Right renal pelvis (tissue), 4 donors: ENCODE measurements at places on chromosomes 12 and 14. TPM values are rescaled to one million over a fixed set of nuclear protein-coding genes. Genes with fewer than 3 reads are reported as not detected.

RFX4 gene
- polyA plus RNA-seq, result not detected

NDRG2 gene
- polyA plus RNA-seq, result 170 TPM

ERGIC2 gene
- 121 TPM for polyA plus RNA-seq

PIK3C2G gene
- 5.5 TPM for polyA plus RNA-seq

LIN7A gene
- 20.1 TPM for polyA plus RNA-seq

EFS gene
- 53.0 TPM for polyA plus RNA-seq

HRK gene
- polyA plus RNA-seq, result 0.35 TPM

ESRRB gene
- polyA plus RNA-seq, result 9.9 TPM

CD163 gene
- polyA plus RNA-seq, result 11.4 TPM

SYNE3 gene
- polyA plus RNA-seq, result 2.6 TPM

GNB3 gene
- 5.0 TPM for polyA plus RNA-seq

NDUFA12 gene
- polyA plus RNA-seq, result 127 TPM

EEA1 gene
- polyA plus RNA-seq, result 15.0 TPM

NRXN3 gene
- 5.7 TPM for polyA plus RNA-seq

SCN8A gene
- 1.8 TPM for polyA plus RNA-seq

HVCN1 gene
- polyA plus RNA-seq, result 9.1 TPM

GRCh38 chr12:2003676-2004112, 563 bp downstream of the DCP1B start:
- DNase-seq, result no peak

- DNase-seq, result no peak
Observed at GRCh38 chr12:131603106-131603938, 107.6 kb upstream of the SFSWAP start.

- DNase-seq, result no peak
Observed at GRCh38 chr12:16168078-16168477, 109.4 kb downstream of the SLC15A5 start.

- DNase-seq, result no peak
Observed at GRCh38 chr12:38399711-38400206, 83.2 kb downstream of the ALG10B start.

GRCh38 chr12:70080566-70080965, 162.7 kb upstream of the CNOT2 start:
- DNase-seq, result no peak

DNA sequence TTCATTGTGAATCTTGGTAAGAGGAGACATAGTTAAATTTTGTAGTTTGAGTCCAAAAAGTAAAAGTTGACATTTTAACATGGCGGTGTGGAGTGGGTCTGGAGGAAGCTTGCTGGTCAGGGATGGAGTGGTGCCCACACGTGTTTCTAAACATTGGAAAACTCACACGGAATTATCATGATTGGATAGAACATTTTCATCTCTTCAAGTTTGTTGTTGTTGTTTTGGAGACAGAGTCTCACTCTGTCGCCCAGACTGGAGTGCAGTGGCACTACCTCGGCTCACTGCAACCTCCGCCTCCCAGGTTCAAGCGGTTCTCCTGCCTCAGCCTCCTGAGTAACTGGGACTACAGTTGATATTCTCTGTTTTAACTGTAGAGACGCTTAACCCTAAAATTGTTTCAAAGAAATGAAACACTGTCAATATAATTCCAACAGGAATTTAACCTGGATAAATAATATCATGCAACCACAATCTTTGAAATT, 502 bp upstream of the MBIP start:
- DNase-seq, result no peak

GRCh38 chr14:89365061-89365801, 51.8 kb downstream of the FOXN3 start:
- DNase-seq, result peak; percentile 32

DNA sequence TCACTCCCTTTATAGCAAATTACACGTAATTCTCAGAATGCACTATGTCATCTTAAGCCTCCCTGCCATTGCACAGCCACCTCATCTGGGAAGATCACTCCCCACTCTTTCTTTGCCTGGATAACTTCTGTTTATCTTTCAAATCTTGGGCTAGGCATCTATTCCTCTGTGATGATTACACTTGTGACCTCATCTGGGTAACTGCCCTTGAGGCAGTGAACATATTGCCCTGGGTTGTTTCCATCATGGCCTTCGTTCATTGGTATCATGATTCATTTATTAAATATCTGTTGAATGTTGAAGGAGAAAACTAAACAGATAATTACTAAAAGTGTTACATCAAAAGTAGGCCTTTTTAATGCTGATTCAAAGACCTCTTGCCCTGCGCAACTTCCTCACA, 26.2 kb upstream of the PDE3A start:
- DNase-seq, result no peak

DNA sequence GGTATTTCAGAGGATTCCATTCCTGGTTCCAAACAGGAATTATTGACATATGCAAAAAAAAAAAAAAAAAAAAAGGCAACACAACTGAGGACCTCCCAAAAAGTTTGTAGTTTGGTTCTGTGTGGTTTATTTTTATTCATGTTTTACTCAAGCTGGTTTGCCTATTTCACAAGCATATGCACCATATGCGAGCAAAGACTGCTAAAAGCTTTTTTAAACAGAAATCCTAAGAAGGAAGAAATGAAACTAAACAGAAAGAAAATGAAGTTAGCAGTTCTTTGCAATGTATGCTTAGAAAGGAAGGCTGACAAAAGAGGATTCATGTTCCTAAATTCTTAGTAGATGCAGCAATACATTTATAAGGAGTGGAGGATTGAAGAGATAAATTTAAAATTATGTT, 487.6 kb upstream of the FLRT2 start:
- DNase-seq, result no peak

GRCh38 chr14:36856095-36856878, 194.6 kb downstream of the PAX9 start:
- no peak for DNase-seq

DNA sequence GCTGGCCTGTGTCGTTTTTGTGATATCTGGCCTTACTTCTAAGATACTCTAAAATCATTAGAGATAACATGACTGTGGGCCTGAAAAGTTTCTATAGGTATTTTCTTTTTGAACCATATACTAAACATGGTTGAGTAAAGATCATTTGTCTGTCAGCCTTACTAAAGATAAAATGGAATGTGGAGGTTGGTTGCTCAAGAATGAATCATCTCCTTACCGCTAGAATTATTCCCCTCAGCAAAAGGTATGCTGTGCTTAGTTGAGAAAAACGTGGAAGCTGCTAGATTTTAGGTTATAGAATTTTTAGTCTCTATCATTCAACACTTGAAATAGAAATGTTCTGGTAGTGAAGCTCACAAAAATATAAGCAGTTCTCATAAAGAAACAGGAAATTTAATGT, 407.3 kb downstream of the AEBP2 start:
- no peak for DNase-seq

GRCh38 chr14:98130691-98131090, 1141.3 kb downstream of the BCL11B start:
- DNase-seq, result no peak

DNA sequence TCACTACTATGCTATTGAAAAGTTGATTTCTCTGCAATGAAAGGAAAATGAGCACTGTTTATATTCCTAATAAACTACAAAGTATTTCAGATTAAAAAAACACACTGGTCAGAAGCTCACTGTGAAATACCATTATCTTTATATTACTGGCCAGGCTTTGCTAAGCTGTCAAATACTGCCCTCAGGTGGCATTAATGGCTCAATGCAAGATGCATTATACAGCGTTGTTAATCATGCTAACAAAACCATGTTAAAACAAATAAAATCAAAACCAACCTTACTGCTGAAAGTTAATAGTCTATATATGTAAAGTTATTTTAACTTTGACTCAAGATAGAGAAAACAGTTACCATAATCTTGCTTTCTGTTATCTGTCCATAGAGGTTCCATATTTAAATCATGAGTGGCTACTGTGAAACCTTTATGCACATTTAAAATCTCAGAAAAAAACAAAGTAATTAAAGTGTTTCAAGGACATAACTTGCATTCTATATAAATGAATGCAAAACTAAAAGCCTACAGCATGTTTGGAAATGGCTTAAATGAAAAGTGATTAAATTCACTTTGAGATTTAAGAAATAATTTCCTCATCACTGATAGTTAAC, 121.7 kb downstream of the RALGAPA1 start:
- peak; percentile 12 for DNase-seq

GRCh38 chr12:114316076-114316475, 89.9 kb downstream of the TBX5 start:
- DNase-seq, result no peak

DNA sequence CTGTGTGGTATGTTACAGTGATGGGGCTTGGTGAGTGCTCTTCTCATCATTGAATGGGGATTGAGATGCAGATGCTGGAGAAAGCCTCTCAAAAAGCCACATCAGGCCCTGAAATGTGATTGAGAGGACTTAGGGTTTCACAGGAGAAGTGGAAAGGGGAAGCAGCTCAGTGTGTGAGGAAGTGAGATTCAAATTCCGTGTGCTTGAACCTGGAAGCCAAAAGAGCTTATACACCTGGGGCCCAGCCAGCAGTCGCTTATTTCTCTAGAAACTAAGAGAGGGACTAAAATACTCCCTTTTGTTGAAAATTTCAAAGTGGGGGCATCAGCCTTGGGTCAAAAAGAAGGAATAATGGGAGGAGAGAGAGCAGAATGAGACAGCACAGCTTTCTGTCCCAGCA, 39.1 kb upstream of the GZMB start:
- no peak for DNase-seq

- peak; percentile 76 for DNase-seq
Observed at GRCh38 chr12:67647799-67648520, 585 bp upstream of the DYRK2 start.

DNA sequence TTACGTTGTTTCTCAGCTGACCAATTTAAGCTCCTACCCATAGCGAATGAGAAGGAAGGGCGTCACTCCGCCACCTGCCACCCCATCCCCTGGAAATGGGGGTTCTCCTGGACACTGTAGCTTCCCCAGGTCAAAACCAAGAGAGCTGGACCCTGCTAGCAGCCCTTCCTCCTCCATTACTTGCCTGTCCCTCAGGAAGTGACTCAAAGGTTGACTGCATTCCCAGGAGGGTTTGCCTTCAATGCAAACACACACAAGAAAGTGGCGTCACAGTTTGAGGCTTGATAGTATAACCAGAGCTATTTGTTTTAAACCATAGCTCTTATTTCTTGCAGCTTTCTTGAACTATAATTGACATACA, 79.1 kb downstream of the KCNK13 start:
- no peak for DNase-seq

- peak; percentile 31 for DNase-seq
Observed at GRCh38 chr12:124087266-124088051, 114.4 kb downstream of the ZNF664 start.

DNA sequence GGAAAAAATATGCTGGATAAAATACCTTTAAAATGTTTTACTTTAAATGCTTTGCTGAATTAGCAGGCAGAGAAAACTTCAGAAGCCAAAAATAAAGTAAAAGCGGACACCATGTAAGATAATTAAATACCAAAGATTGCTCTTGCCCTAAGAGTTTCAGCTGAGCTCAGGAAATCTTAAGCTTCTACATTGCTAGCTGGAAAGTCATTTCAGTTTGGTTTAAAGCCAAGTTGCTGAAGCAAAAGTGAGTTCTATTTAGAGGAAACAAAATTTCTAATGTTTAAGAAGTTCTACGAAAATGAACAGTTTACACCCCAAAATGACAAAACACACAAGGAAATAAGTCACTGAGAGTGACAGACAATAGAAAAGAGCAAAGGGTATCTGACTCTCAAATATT, 310.0 kb downstream of the ADAMTS20 start:
- no peak for DNase-seq
